ENCODE measurements at places on chromosomes 6 and 20. TPM values are rescaled to one million over a fixed set of nuclear protein-coding genes. Genes with fewer than 3 reads are reported as not detected.

DNA sequence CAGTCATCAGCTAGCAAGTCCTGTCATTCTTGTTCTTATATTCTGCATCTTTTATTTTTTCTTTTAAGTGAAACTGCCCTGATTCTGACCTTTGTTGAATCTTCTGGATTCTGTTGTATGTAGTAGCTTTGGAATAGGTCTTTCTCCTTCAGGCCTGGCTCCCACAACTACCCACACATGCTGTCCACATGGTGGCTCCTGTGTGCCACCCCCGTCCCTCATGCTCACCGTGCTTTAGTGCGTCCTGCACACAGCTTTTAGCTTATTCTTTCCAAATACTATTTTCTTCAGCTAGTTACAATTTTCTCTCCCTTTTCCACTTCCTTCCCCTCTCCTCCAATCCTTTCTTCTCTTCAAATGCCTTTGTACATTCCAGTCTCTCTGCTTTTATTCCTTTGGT lies 61.8 kb downstream of the CTNNBL1 start:
- no peak for DNase-seq

- DNase-seq: no peak
Observed at GRCh38 chr6:41344876-41345275, 9.5 kb downstream of the NCR2 start.

DNA sequence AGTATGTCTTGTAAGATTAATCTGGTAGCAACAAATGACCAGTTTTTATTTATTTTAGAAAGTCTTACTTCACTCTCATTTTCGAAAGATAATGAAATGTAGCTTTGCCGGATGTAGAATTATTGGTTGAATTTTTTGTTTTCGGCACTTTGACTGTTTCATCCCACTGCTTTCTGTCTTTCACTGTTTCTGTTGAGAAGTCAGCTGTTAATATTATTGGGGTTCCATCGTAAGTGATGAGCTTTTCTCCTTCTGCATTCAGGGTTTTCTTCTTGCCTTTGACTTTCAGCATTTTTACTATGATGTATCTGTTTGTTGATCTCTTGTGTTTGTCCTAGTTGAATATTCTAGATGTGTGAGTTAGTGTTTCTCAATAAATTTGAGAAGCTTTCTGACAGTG lies 383.4 kb downstream of the PAX1 start:
- no peak for DNase-seq

DNA sequence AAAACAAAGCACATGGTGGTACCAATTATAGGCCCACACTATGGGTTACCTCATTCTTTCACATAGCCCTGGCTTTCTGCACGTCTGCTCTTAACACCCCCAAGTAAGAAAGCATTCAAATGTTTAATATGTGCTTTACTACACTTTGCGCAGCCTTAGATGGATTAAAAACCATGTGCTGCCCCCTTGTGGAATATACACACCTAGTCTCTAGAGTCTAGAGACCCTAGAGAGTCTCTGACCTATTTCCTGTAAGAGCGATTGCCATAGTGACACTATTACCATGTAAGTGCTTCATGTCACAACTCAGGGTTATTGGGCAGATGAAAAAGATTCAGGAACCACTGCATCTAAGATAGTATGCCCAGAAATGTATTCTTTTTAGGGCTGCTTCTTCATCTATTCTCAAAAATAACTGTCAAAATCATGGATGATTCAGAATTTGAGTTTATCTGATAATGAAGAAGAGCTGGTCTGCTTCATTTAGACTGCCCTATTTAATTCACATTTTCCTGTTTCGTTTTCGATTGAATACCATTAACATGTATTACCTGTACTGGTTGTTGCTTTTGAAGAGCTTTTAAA lies 186.3 kb downstream of the ADGB start:
- DNase-seq: no peak

GRCh38 chr6:42509765-42510164 lies 54.1 kb upstream of the UBR2 start:
- DNase-seq: no peak

DNA sequence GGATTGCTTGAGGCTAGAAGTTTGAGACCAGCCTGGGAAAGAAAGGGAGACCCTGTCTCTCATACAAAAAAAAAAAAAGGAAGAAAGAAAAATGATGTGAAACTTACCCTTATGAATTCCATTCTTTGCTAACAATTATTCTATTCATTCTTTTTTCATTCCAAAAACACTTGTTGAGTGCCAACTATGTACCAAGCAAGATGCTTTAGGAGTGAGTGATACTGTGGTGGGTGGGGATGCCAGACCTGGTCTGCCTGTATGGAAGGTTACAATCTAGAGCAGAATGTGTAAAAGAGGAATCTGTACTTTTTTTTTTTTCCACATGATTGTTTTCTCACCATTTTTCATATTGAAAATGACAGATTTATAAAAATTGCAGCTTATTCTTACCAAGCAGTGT lies 73.8 kb upstream of the TULP1 start:
- DNase-seq: no peak

DNA sequence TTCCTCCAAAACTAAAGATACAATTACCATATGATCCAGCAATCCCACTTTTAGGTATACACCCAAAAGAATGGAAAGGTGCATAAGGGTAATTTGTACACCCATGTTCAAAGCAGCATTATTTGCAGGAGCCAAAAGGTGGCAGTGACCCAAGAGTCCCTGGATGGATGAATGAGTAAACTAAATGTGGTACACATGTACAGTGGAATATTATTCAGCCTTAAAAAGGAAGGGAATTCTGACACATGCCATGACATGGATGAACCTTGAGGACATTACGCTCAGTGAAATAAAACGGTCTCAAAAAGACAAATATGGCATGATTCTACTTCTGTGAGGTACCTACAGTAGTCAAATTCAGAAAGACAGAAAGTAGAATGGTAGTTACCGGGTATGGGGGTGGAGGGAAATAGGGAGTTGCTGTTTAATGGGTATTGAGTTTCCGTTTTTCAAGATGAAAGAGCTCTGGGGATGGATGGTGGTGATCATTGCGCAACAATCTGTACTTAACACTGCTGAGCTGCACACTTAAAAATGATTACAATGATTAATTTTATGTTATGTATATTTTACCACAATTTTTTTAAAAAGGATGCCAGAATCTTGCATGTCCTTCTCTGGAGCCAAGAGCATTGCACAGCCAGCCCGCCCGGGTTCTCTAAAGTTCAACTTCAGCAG lies 518.9 kb upstream of the JARID2 start:
- DNase-seq: no peak

- DNase-seq: peak; percentile 89
Observed at GRCh38 chr6:42075159-42075838, 25.0 kb downstream of the TAF8 start.

DNA sequence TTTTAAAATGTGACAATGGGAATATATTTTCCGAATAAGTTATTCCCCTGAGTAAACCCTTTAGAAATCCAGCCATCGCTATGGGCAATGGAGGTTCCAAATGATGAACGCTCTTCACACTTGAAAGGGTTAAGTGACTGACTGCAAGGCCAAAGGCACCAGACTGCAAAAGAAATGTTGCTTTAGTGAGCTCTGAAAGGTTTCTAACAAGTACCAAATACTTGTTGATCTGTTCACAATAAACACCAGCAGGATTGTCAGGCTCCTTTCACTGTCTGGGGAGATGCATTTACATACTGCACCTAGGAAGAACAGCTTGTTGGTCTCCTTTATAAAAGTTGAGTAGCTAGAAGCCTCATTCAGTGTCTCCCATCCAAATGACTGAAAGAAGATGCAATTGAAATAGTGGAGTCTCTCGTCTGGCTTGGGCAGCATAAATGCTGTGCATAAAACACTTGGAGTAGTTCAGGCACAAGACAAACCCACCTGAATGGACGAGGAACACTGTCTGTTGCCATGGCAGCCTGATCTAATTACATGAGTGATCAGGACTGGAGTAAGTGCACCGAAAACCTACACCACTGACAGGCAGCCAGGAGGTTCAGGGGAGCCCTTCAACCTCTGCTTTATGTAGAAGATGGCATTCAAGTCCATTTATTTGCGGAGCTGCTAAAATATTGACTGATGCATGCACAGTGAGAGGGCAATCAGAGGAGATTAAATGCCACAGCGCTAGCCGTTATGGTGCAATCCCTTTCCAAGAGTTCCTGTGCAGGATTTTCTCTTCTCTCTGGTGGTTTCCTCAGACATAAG lies 2.9 kb downstream of the ATXN1 start:
- peak; percentile 24 for DNase-seq

DNA sequence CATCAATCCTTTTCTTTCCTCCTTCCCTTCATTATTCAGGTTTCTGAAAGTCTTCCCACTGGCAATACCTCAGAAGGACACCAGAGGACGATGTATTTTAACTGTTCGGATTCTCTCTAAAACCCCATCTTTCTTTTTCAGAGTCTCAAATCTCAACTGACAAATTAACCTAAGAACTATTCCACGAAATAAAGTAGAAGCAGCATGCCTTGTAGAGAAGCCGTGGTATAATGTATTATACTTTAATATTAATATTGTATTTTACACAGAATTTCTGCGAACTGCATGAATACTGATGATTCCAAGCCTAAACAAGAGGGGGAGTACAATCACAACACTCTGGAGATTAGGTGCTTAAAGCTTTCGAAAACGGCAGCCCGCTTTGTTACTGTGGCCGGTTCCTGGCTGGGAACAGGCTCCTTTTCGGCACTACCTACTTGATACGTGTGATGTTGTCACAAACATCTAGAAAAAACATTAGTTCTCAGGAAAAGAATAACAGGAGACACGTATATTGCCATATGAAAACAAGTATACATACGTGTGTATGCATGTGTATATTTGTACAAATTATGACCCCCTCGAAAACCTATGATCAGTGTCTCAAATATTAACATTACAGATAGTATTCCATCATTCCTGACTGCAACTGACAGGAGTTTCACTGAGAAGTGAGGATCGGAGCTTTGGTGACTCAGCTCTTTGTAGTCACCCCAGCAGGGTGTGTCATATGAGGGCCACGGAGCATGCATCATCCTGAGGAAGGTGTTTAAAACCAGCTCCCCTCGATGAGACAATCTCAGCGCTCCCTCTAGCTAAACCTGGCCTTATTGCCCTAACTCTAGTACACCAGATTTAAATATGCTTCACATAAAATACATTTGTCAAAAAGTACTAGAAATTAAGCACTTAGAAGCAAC lies 319.7 kb upstream of the TCF21 start:
- DNase-seq: peak; percentile 26

The MMP24 gene
- 0.09 TPM for total RNA-seq
